ENCODE measurements at places on chromosomes 6 and 20.

GRCh38 chr6:151620179-151620578, 126.4 kb downstream of the CCDC170 start:
- no peak for DNase-seq

- DNase-seq: no peak
Measured at GRCh38 chr6:119215885-119216590, 133.5 kb downstream of the MAN1A1 start.

DNA sequence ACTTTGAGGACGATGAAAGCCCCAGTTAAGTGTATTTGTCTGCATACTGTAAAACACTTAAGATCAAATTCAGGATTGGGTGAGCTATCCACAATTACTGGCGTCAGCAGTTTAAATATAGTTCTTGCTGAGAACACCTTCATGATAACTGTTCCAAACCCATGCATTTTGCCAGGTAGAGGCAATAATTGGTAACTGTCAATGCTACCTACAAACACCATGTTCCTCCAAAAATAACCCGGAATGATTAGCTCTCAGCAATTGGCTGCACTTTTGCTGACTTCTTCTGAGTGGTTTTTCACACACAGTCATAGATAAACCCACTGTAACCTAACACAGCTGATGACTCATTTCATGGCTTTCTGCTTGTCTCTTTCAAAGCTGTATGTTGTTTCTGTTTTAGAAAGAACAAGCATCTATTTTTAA, 1358.6 kb upstream of the GJE1 start:
- no peak for DNase-seq

GRCh38 chr20:42923348-42923918, 266.3 kb downstream of the PTPRT start:
- no peak for DNase-seq

DNA sequence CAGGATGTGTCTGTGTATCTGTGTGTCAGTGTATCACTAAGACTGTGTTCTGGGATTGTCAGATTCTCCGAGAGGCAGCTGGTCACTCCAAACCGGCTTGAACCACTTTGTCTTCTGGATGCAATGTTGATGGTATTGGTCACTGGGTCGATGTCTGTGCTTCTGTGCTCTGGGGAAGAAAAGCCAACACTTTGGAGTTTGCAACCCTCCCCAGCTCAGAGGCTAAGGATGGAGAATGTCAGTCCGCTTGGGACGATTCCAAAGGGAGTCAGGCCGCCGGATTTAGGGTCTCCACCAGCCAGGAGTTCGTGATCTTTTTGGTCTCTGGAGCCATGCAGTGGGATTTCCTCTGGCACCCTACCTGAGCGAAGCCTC, 5.2 kb downstream of the MAFB start:
- no peak for DNase-seq

- DNase-seq: no peak
Measured at GRCh38 chr20:18832546-18833200, 19.1 kb downstream of the SCP2D1 start.

DNA sequence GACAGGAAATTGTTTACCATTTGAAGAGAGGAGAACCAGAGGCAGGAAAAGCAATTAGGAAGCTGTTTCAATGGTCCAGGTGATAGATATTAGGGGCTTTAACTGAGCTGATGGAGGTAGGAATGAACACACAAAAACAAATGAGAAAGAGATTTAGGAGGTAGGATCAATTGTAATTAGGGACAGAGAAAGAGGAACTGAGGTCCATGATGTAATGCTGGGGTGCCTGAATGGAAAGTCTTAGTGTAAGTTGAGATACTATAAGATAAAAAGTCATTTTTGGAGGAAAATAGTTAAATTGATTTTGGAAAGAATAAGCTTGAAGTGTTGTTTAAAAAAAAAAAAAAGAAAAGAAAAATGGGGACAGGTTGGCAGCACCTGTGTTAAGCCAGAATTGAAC, 58.5 kb upstream of the B3GAT2 start:
- DNase-seq: no peak

- no peak for DNase-seq
Measured at GRCh38 chr20:44572551-44573500, 9.6 kb upstream of the PKIG start.

DNA sequence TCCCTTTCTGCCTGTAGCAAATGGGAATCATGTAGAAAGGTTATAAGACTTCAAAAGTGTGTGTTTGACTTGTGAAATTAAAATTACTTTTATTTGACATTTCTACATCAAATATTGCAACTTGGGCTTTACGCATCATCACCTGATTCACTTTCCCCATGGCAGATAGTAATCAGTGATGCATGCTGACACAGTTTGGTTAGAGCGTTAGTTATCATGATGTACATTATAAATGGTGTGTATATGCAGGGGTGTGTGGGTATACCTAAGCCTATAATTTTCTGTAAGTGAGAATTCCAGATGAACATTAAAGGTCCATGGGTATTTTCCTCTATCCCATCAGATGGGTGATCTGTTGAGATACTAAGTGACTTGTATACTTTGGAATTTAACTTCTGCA, 141.5 kb downstream of the KLHL32 start:
- no peak for DNase-seq

- no peak for DNase-seq
Measured at GRCh38 chr20:23200914-23201313, 114.8 kb upstream of the CD93 start.

GRCh38 chr6:148770408-148771211, 23.8 kb downstream of the UST start:
- DNase-seq: no peak

DNA sequence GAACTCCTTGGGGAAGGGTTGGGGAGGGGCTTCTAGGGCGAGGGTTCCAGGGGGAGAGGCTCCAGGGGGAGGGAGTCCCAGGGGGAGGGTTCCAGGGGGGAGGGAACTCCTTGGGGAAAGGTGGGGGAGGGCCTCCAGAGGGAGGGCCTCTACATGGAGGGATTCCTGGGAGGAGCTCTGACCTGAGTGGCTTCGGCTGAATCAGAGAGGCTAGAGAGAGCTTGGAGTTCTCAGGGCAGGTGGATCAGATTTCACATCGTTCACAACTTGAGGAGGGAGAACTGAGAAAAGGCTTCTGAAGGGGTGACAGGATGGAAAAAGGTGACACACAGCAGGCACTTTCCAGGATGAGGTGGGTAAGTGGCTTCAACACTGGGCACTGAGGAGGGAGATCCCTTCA, 49.1 kb downstream of the DAAM2 start:
- no peak for DNase-seq

DNA sequence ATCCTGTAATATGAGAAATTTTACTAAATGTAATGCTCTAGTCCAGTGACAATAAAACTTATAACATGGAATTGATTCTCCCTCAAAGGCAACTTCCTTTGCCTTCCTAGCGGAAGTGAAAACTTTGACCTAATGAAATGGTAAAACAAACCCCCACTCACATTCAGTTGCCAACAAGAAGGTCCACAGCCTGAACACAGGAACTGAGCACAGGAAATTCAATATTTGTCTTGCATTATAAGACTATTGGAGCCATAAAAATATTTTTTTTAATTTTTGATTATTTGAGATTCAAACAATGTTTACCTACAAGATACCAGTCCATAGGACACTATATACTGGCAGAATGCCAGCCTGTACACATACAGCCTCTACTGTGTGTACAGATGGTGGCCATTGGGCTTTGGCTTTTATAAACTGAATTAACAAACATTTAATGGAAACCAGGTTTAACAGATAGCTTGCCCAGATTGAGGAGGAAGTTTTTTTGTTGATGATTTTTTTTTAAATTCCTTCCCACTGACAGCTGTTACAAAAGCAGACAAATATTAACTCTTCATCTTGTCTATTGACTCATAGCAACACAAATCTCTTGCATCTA, 481.5 kb upstream of the JAG1 start:
- DNase-seq: no peak

DNA sequence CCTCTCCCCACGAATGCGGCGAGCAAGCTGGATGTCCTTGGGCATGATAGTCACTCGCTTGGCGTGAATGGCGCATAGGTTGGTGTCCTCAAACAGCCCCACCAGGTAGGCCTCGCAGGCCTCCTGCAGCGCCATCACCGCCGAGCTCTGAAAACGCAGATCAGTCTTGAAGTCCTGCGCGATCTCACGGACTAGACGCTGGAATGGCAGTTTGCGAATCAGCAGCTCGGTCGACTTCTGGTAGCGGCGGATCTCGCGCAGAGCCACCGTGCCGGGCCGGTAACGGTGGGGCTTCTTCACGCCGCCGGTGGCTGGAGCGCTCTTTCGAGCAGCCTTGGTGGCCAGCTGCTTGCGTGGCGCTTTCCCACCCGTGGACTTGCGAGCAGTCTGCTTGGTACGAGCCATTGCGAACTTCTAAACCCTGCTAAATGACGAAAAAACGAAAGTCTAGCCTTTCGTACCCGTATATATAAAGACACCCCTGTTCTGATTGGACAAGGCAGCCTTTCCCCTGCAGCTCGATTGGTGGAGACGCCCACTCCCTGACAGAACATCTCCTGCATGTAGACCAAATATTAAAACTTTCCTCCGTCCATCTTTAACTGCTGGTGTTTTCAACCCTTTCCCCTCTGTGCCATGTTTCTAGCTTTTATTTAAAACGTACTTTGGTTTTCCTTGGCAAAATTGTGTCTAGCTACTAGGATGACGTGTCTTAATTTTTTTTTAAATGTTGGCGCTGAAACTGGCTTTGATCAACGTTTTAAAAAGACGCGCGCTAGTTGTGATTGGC, 109.8 kb downstream of the HFE start:
- peak; percentile 73 for DNase-seq

- no peak for DNase-seq
Measured at GRCh38 chr20:20454850-20455627, 87.1 kb downstream of the INSM1 start.

GRCh38 chr20:44692932-44693480, 22.2 kb upstream of the CCN5 start:
- DNase-seq: no peak

DNA sequence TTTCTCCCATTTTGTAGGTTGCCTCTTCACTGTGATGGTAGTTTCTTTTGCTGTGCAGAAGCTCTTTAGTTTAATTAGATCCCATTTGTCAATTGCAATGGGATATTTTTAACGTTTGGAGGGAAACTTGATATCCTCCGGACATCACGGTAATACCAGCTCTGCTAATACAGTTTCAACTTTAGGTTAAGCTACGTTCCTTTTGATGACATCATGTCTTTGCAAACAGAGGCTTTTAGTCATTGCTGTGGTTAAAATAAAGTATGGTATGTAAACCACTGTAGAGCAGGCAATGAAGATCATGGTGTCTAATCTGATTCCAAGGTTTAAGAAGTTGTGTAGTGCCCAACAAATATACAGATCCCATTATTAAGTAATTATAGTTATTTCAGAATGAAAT, 168.0 kb upstream of the CHD6 start:
- no peak for DNase-seq

DNA sequence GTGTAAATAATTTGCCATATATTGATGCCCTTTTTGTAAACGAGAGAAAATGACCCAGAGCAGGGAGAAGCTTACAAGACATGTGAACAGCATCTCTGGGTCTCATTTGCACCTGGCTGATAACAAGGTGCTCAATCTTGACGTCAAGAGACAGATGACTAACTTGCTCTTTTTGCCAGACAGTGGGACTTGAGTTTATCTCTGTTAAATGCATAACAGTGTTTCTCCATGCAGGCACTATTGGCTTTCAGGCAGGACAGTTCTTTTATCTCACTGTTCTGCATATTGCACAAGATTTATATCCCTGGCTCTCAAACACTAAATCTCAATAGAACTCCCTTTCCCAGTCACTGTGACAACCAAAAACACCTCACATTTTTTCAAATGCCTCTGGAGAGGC, 56.4 kb downstream of the RFX6 start:
- no peak for DNase-seq

DNA sequence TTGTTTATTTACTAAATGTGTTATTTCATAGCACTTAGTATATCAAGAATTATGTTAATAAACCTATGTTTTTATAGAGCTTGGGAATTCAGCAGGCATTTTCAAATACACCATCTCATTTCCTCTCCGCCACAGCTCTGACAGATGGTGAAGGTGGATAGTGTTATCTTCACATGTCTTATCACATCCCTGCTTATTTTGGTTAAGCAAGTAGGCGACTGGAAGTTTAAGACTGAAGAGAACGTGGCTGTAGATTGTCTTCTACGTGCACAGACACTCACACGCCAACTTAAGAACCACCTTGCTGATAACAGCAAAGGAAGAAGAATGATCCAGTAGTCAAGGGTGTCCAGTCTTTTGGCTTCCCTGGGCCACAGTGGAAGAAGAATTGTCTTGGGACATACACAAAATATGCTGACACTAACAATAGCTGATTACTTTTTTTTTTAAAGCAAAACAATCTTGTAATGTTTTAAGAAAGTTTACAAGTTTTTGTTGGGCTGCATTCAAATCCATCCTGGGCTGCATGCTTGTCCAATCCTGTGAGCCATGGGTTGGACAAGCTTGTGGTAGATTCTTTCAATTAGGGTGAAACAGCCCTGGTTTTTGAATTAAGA, 43.3 kb upstream of the SCGN start:
- DNase-seq: no peak

- DNase-seq: no peak
Measured at GRCh38 chr6:38805127-38805655, 90.1 kb downstream of the DNAH8 start.

GRCh38 chr20:62368976-62369814, 2.1 kb upstream of the LAMA5 start:
- no peak for DNase-seq

GRCh38 chr20:23248461-23248882, 102.1 kb upstream of the NXT1 start:
- no peak for DNase-seq

- no peak for DNase-seq
Measured at GRCh38 chr6:108841377-108841855, 6.8 kb upstream of the ARMC2 start.

DNA sequence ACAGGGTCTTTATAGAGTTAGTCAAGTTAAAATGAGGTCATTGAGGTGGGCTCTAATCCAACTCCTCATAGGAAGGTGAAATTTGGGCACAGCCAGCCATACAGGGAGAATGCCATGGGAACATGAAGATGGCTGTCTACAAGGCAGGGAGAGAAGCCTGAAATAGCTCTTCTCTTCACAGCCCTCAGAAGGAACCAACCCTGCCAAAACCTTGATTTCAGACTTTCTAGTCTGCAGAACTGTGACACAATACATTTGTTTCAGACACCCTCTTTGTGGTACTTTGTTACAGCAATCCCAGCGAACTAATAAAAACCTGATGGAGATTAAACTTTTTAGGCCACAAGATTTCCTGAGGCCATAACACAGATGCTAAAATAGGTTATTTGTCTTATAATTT, 43.1 kb upstream of the HECA start:
- DNase-seq: no peak

- DNase-seq: no peak
Measured at GRCh38 chr6:75262716-75263400, 19.3 kb upstream of the COX7A2 start.

GRCh38 chr20:10249048-10249770, 30.6 kb downstream of the SNAP25 start:
- no peak for DNase-seq

Data from activated naive CD4-positive, alpha-beta T cell treated with Interleukin-2 at 50 U/mL for 16 hours (primary cell).